ENCODE measurements at places on chromosomes 12 and 14. TPM values are rescaled to one million over a fixed set of nuclear protein-coding genes. Genes with fewer than 3 reads are reported as not detected.

The SYT10 gene
- not detected for total RNA-seq

The SYT1 gene
- total RNA-seq = not detected

The COCH gene
- total RNA-seq = 0.27 TPM

DNA sequence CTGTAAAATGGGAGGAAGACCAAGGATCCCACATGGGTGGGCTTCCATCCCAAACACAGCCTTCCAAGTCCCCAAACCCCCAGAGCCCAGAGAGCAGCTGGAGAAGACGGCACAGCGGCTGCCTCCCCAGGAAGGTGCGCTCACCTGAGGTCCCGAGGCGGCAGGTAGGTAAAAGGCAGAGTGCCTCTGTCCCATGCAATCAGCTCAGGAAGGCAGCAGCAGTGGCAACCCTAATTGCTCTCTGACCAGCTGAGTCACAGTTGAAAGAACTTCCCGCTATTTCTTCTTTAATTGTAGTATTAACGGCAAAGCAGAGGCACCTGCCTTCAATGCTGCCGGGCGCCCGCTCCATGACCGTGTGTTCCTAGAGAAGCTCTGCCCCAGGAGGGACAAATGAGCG is 91.1 kb upstream of the BCL11B start:
- DNase-seq = no peak

GRCh38 chr14:105601360-105602242 is 75.2 kb downstream of the TMEM121 start:
- no peak for DNase-seq

- DNase-seq = no peak
Observed at GRCh38 chr14:99158150-99158549, 113.8 kb downstream of the BCL11B start.

DNA sequence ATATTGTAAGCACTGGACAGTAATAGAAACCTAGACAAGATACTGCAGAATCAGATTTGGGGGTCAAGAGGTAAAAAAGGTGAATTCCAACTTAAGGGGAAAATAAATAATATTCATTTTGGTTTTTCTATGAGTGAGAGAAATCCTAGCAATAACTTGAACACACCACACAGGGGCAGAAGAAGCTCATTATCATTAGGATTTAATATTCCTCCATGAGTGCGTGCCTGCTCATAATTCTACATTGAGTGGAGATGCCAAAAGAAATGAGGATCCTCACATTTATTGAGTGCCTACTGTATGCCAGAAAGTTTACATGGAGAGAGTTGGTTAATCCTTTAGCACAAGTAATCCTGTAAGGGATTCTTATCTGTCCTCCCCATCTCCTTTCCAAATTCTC is 40.5 kb upstream of the C14orf132 start:
- no peak for DNase-seq

DNA sequence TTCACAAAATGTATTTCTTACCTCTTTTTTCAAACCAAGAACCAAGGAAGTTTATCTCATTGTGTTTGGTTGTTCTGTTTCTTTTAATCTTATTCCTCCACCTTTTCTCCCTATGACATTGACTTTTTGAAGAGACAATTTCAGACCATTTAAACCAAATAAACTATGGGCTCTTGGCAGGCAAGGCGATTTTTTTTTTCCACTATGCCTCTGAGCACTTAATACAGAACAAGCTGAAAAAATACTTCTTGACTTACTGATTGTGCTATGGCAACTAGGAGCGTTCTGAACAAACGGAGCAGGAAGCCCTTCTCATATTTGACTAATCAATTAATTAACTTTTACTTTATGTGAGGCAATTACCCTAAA is 98.0 kb downstream of the ZNF664 start:
- DNase-seq = no peak

GRCh38 chr12:54977857-54978256 is 6.7 kb downstream of the TESPA1 start:
- DNase-seq = peak; percentile 40

- DNase-seq = no peak
Observed at GRCh38 chr12:33265900-33266299, 173.7 kb downstream of the SYT10 start.

- no peak for DNase-seq
Observed at GRCh38 chr12:71756054-71756690, 1.5 kb downstream of the RAB21 start.

- DNase-seq = no peak
Observed at GRCh38 chr12:120870415-120870814, 33.7 kb downstream of the SPPL3 start.
